Activated T-helper 2 cell treated with anti-CD3 and anti-CD28 coated beads, Interferon-gamma antibody, Interleukin-2, Interleukin-4, amounts not matched to agents 10 μg/mL and 5 μg/mL and 100 μg/mL, durations not matched to agents 14 hours and 24 hours and 36 hours (primary cell): ENCODE measurements at places on chromosomes 16 and 17.

DNA sequence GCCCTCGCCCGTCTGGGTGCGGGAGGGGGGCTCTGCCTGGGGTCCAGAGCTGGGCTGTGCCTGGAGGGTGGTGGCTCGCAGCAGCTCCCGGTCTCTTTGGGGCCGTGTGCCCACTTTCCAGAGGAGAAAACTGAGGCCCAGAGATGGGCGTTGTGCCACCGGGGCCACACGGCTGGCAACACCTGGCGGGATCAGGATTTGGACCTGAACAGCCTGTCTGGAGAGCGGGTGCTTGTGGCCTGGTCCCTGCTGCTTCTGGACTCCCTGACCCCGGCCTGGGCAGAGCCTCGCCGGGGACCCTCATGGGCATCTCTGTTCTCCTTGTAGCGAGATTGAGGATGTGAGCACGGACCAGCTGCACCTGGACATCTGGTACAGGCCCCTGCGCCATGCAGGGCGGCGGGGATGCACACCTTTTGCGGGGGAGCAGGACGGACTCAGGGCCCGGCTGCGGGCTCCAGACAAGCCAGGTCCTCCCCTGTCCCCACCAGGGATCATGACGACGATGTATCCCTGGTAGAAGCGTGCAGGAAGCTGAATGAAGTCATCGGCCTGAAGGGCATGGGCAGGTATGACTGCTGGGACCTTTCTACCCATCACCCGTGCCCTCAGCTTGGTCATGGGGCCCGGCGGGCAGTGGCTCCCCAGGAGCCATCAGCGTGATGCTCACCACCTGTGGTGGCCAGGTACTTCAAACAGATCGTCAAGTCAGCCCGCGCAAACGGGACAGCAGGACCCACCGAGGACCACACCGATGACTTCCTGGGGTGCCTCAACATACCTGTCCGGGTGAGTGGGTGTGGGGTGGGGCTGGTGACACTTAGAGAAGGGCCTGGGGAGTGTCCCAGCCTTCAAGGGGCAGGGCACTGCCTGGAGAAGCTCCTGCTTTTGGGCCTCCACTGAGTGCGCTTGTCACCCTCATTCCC, 8.3 kb downstream of the BAIAP3 start:
- no peak overlapping the region for H3K27ac ChIP-seq
- no peak overlapping the region for H3K4me3 ChIP-seq
- H3K27me3 ChIP-seq = no peaks in the 10 kb centered on the region
- no peaks in the 10 kb centered on the region for H3K36me3 ChIP-seq
- DNase-seq = no peak

GRCh38 chr16:86430814-86431213, 79.5 kb upstream of the FOXF1 start:
- H3K27ac ChIP-seq = no peak overlapping the region
- H3K4me1 ChIP-seq = no peaks in the 10 kb centered on the region
- no peaks in the 10 kb centered on the region for H3K27me3 ChIP-seq
- DNase-seq = no peak
- no peaks in the 10 kb centered on the region for H3K36me3 ChIP-seq

GRCh38 chr17:30599428-30600059, 122.3 kb downstream of the GOSR1 start:
- H3K36me3 ChIP-seq = peaks cover 2% of the 10 kb centered on the region
- H3K4me3 ChIP-seq = peak overlapping the region; percentile 90
- peaks cover 17% of the 10 kb centered on the region for H3K27me3 ChIP-seq
- H3K4me1 ChIP-seq = peaks cover 22% of the 10 kb centered on the region
- no peak overlapping the region for H3K27ac ChIP-seq
- no peak for DNase-seq

DNA sequence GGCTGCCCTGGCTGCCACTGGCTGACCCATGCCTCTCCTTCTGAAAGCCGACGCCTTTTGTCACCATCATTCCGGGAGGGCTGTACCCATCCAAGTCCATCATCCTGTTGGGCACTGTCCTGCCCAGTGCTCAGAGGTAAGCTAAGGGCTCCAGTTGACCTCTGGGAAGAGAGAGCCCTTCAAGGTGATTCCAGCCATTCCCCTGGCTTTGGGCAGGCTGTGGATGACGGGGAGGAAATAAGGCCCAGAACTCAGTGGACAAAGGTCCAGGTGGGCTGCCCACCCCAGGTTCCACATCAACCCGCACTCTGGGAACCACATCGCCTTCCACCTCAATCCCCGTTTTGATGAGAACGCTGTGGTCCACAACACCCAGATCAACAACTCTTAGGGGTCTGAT, 45.8 kb downstream of the NOS2 start:
- no peaks in the 10 kb centered on the region for H3K4me1 ChIP-seq
- no peak overlapping the region for H3K27ac ChIP-seq
- DNase-seq = no peak
- H3K36me3 ChIP-seq = no peaks in the 10 kb centered on the region

DNA sequence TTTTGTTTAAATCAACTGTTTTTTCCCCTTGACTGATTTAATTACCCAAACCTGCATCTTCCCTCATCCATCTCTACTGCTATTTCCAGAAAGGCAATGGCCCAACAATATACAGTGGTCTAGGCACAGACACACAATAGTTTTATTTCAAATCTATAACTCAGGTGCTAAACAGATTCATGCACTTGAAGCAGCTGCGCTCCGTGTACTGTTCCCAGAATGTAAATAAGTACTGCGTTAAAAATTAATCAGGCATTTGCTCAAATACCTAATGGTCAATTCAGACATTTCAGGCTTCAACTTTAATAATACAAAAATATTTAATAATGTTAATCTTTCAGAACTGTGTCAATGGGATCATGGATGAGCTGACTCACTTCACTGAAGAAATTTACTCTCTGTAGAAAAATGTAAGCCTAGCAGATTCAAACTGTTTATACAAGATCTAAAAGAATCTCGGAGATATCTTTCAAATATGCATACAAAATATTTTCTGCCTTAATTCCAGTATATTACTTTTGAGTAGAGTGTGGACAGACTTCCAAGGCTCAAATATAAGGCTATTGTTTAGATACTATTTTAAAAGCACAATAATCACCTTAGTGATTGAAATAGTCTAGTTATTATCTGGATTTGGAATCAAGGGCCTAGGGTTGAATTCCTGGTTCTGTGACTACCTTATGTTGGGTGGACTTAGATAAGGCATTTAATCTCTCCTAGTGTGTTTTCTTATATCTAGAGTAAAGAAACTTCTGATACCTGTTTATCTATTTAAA, 97.4 kb upstream of the PSMD7 start:
- H3K36me3 ChIP-seq = no peaks in the 10 kb centered on the region
- DNase-seq = no peak
- no peak overlapping the region for H3K4me3 ChIP-seq
- no peaks in the 10 kb centered on the region for H3K4me1 ChIP-seq
- H3K27ac ChIP-seq = no peak overlapping the region

- no peak overlapping the region for H3K4me3 ChIP-seq
- H3K4me1 ChIP-seq = no peaks in the 10 kb centered on the region
- H3K36me3 ChIP-seq = no peaks in the 10 kb centered on the region
- H3K27me3 ChIP-seq = peaks cover 28% of the 10 kb centered on the region
- no peak for DNase-seq
These were observed 238.8 kb upstream of the CDH5 start for GRCh38 chr16:66127459-66128370.

DNA sequence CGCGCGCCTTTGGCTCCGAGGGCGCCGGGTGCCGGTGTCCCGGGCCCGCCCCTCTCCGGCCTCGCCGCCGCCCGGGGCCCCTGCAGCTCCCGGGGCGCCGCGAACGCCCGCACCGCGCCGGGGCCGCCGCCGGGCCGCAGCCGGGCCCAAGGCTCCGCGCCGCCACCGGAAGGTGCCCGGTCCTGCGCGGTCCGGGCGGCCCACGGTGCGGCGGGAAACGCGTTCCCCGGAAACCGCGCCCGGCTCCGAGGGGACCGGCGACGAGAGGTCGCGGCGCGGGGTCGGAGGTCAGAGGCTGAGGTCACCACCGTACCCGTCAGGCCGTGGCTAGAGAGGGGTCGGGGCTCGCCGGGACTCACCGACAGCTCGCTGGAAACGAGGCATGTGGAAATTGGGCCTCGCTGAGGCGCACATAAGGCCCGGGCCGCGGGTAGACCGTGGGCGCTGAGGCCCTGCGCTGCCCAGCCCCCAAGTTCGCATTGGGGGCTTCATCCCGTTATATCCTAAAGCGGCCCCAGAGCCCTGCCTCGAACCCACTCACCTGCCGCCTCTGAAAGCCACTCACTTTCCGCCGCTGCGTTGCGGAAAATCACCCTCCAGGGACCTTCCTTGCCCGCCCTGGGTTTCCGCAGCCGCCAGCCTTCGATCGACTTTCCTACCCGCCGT, at the start of gene DUS1L:
Gene DUS1L, minus strand, starts transcription at position 167 of the 666 bp plus-strand sequence. CDS start 745 bp downstream, outside the sequence.
- H3K27ac ChIP-seq = peak within 1 kb of the TSS; percentile 84
- H3K4me1 ChIP-seq = no peaks in the 10 kb centered on the region
- peak; percentile 69 for DNase-seq
- H3K27me3 ChIP-seq = no peaks in the 10 kb centered on the region

GRCh38 chr17:2693561-2694380, 17.8 kb downstream of the CLUH start:
- H3K27ac ChIP-seq = no peak overlapping the region
- H3K4me1 ChIP-seq = no peaks in the 10 kb centered on the region
- no peaks in the 10 kb centered on the region for H3K27me3 ChIP-seq

DNA sequence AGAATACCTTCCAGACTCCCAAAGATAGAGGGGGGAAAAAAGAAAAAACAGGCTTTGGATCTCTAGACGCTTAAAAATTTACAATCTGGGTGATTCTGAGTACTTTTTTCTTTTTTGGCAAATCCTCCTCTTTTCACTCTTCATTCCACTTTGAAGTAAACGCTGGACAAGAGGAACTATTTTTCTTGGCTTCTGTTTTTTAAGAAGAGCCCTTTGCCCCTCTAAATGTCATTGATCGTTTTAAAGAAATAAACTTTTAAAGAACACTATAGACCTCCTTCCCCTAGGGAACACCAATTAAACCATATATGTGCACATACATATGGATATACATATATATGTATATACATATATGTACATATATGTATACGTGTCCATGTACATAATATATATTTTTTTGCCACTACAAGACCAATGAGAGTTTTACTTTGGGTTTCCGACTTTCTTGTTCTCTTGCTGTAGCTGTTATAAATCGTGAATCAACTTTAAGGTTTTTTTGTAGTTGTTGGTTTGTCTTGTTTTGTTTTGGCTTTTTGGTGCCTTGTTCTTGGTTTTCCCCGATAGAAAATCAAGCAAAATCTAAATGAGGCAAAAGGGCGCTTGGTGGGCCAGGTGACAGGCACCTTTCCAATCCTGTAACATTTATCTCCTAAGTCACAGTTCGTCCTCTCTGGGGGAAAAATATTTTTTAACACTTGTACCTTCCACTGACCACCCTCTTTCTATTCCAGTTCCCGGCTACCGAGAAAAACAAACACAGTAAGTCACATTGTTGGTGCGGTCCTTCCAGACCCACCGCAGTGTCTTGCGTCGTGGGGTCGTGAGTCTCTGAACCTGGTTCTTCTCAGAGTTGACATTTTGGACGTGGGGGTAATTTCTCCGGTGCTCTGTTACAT, 4.4 kb downstream of the FOXF1 start:
- H3K4me1 ChIP-seq = peaks cover 6% of the 10 kb centered on the region
- H3K27me3 ChIP-seq = peaks cover 63% of the 10 kb centered on the region
- no peak overlapping the region for H3K4me3 ChIP-seq
- no peak overlapping the region for H3K27ac ChIP-seq
- H3K36me3 ChIP-seq = peaks cover 3% of the 10 kb centered on the region

- no peak overlapping the region for H3K27ac ChIP-seq
- peaks cover 74% of the 10 kb centered on the region for H3K36me3 ChIP-seq
- H3K4me1 ChIP-seq = peaks cover 38% of the 10 kb centered on the region
These were observed 56.5 kb downstream of the XPO6 start for GRCh38 chr16:28155293-28155692.

- H3K4me1 ChIP-seq = peaks cover 15% of the 10 kb centered on the region
- no peak overlapping the region for H3K4me3 ChIP-seq
- no peak for DNase-seq
- peaks cover 15% of the 10 kb centered on the region for H3K27me3 ChIP-seq
These were observed 10.7 kb upstream of the USP10 start for GRCh38 chr16:84689111-84689510.
